Cortex of kidney (tissue), 1 donor: ENCODE measurements at places on chromosomes 16 and 17.

GRCh38 chr17:69954241-69954925, 120.6 kb upstream of the KCNJ16 start:
- DNase-seq = no peak

DNA sequence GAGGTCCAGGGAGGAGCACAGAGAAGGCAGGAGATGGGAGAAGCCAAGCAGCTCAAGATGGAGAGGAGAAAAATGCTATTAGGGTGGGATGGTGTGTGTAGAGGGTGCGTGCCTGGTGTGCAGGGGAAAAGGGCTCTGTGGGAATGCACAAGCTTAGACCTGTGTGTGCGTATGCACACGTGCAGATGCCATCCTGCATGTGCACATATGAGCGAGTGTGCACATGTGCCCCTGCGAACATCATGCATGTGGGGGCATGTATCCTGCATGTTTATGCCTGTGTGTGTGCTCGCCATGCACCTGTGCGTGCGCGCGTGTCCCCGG, 438 bp upstream of the KCNJ12 start:
- DNase-seq = no peak

DNA sequence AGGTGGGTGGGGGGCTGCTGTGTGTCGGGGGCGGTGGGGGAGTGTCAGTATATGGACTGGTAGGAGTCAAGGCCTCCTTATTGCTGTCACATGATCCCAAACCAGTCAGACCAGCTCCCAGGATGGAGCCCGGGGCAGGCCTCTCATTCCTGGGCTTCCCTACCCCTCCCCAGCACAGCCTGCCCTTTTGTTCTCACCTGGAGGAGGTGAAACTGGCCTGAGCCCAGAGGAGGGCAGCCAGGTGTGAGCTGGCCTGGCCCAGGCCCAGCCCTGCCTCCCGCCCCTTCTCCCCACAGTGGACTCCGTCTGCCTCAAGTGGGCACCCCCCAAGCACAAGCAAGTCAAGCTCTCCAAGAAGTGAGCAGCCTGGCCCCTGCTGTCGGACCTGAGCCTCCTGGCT, 4.6 kb downstream of the PRSS8 start:
- DNase-seq = no peak

DNA sequence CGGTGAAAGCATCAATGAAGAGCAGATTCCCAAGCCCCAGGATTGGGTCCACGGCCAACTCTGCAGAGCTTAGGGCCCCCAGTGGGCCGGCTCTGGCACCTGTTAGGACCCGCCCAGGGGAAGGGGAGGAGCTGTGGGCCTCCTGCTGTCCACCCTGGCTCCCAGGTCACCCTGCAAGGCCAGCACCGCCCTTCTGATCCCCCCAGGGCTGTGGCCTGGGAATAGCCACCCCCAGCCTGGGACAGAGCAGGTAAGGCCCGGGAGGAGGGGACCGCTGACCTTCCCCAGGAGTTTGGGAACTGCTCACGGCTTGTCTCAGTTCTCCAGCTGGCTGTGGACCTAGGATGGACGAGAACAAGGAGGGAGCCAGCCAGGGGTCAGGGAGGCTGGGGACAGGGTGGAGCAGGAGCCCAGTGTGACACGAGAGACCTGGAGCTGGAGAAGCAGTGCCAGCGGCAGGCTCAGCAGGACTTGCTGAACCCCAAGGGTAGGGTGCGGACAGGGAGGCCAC, 39.3 kb upstream of the SLC38A10 start:
- DNase-seq = no peak

- DNase-seq = no peak
Measured at GRCh38 chr17:50891577-50891989, 25.4 kb upstream of the TOB1 start.

- DNase-seq = no peak
Measured at GRCh38 chr17:4940555-4941318, 669 bp downstream of the RNF167 start.

GRCh38 chr17:45940293-45940692, 45.9 kb downstream of the MAPT start:
- no peak for DNase-seq

DNA sequence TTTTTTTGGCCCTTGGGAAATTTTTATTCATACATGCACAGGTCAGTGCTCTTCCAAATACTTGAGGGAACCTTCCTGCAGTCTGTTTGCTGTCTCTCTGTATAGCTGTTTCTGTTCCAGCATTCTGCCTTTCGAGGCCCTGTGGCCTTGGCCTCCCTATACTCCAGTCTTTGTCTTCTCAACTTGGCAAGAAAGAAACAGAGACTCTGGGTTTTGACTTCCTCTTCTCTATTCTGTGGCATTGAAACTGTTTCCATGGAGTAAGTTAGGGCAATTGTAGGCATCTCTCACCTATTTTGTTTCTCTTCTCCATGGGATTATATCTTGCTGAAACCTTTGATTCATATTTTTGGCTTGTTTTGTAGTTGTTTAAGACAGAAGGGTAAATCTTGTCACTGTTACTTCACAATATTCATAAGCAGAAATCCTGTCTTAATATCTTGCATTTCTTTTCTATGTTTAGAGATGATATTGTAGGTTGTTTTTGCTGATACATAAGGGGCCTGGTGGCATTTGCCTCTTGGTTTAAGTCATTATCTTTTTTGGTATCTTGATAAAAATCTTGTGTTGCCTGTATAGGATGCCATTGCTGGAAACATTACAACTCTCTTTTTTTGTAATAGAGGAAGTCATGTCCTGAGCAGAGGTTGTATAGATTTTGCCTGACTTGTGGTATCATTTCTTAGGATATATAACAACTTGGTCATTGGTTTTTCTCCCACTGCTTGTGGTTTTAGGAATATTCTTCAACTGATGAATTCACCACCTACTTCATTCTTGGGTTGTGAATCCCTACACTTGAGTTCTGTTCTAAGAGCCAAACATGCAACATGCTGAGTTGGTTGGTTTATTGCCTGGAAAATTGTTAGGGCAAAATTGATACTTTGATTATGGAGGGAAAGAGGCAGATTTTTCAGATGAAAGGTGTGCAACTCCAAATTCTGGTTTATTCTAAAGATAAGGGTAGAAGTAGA, 168.6 kb downstream of the FTO start:
- DNase-seq = no peak

DNA sequence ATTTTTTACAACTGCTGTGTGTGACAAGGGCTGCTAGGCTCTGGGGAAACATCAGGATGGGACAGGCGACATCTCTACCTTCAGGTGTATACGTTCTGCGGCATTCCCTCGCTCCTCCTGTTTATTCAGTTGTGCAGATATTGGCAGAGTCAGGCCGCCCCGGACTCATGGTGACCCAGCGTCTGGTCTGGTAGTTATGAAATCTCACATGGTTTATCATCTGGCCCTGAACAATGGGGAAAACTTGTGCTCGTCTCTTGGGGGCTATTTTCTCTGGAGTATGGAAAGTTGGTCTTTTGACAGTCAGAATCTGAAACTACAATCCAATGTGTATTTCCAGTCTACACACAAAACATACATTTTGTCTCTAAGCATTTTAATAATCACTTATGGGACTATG, 3.3 kb downstream of the MARCHF10 start:
- no peak for DNase-seq

DNA sequence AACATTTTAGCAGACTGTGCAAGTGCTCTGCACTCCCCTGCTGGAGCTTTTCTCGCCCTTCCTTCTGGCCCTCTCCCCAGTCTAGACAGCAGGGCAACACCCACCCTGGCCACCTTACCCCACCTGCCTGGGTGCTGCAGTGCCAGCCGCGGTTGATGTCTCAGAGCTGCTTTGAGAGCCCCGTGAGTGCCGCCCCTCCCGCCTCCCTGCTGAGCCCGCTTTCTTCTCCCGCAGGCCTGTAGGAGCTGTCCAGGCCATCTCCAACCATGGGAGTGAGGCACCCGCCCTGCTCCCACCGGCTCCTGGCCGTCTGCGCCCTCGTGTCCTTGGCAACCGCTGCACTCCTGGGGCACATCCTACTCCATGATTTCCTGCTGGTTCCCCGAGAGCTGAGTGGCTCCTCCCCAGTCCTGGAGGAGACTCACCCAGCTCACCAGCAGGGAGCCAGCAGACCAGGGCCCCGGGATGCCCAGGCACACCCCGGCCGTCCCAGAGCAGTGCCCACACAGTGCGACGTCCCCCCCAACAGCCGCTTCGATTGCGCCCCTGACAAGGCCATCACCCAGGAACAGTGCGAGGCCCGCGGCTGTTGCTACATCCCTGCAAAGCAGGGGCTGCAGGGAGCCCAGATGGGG, 3.1 kb downstream of the GAA start:
- no peak for DNase-seq

DNA sequence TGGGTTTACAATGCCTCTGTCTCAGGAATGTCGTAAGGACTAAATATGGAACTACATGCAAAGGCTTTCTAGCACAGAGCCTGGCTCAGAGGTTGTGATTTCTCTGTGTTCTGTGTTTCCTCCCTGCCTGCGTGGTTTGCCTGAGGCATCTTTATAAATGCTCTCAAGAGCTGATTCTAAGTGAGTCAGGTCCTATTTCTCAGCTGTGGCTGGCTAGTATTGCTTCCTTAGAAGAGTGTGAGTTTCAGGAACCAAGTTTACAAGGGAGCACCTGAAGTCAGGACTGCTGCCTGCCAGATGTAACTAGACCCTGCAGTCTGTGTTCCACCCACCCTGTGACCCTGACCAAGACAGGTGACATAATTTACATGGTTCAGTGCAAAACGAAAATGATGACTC, 8.0 kb upstream of the CCL1 start:
- DNase-seq = no peak

GRCh38 chr17:42097691-42098631, at the start of gene ZNF385C:
ZNF385C (minus strand) TSS chr17:42098473; CDS start chr17:42063056, 35,417 bp downstream.
- no peak for DNase-seq

- no peak for DNase-seq
Measured at GRCh38 chr17:47295037-47295873, 28.5 kb upstream of the EFCAB13 start.

DNA sequence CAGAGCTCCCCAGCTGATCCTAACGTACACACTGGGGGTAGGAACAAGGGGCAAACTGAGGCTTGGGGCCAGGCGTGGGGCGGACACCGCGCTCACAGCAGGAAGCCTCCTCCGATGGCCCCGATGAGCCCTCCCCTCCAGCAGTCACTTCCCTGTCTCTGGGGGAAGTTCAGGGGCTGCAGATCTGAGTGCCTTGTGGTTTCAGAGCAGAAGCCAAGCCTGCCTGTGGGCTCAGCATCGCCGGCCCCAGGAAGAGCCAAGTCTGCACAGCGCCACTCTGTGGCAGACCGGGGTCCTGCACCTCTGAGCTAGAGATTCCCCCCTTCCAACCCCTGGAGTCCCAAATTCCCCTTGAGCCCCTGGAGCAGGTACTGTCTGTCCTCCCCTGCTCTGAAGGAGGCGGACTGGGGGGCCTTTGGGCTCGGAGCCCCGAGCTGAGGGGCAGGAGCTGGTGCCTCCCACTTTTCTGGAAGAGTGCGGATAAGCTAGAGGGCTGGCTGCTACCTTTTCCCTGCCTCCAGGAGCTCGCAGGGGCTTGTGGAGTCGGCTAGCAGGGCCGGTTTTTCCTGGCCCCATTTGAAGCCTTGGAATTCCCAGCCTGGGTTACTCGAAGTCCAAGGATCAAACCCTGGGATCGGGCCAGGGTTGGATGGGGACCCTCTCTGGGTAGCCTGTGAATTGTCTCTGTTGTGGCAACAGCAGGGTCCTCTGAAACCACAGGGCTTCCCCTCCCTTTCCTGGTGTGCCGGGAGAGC, 2.9 kb downstream of the GSE1 start:
- no peak for DNase-seq

DNA sequence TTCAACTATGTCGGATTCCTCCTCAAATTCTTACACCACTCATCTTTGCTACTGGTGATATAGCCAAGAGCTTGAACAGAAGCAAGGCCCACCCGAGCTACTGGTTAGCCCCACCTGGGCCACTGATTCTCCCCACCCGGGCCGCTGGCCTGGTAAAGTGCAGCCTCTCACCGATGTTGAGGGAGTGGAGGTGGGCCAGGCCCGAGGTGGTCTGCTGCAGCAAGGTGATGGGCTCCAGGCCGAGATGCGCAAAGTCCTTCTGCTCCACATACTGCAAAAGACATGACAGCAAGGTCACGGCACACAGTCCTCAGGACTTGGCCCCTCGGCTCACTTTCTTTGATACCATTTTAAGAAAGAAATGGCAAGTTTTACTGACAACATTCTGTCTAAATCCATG, 32.7 kb upstream of the ICAM2 start:
- DNase-seq = no peak
